ENCODE measurements at places on chromosomes 1 and 21.

GRCh38 chr1:54111624-54112023 is 41.2 kb downstream of the CDCP2 start:
- DNase-seq, result no peak

DNA sequence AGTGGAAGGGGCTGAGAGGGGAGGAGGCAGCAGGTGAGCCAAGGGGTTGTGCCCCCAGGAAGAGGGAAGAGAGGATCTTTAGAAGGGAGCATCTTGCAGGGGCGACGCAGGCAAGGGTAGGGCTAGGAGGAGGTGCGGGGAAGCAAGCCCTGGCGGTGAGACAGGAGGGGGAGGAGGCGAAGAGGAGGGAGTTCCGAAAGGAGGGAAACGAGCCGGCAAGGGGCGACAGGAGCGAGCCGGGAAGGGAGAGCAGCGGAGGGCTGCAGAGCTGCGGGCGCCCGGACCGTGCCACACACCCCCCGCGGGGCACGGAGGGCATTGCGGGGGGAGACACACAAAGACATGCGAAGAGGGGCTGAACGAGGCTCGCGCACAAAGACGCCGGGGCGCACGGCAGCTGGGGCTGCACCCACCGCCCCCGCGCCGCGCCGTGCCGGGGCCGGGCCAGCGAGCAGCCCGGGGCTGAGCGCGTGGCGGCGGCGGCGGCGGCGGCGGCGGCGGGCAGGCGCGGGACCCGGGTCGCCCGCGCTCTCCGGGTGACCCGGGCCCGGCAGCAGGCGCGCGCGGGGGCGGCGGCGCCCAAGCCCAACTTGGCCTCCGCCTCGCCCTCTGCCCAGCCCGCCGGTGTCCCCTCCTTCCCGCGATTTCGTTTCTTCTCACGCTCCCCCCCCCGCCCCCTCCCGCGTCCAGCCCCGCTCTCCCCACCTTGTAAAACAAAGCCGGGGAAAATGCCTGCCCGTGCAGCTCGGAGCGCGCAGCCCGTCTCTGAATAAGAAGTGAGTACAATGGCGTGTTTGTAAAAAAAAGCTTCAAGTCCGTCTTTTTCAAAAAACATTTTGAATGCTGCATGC is at the start of gene KCNK2:
TSS of gene KCNK2 (plus strand) at position 206 of the 851 bp plus-strand sequence. CDS start 649 bp downstream, outside the sequence.
- DNase-seq, result no peak

GRCh38 chr1:33273406-33273805 is 17.1 kb downstream of the ZNF362 start:
- DNase-seq, result no peak

- no peak for DNase-seq
These were observed 762.5 kb upstream of the TPTE start for GRCh38 chr21:9758888-9759287.

DNA sequence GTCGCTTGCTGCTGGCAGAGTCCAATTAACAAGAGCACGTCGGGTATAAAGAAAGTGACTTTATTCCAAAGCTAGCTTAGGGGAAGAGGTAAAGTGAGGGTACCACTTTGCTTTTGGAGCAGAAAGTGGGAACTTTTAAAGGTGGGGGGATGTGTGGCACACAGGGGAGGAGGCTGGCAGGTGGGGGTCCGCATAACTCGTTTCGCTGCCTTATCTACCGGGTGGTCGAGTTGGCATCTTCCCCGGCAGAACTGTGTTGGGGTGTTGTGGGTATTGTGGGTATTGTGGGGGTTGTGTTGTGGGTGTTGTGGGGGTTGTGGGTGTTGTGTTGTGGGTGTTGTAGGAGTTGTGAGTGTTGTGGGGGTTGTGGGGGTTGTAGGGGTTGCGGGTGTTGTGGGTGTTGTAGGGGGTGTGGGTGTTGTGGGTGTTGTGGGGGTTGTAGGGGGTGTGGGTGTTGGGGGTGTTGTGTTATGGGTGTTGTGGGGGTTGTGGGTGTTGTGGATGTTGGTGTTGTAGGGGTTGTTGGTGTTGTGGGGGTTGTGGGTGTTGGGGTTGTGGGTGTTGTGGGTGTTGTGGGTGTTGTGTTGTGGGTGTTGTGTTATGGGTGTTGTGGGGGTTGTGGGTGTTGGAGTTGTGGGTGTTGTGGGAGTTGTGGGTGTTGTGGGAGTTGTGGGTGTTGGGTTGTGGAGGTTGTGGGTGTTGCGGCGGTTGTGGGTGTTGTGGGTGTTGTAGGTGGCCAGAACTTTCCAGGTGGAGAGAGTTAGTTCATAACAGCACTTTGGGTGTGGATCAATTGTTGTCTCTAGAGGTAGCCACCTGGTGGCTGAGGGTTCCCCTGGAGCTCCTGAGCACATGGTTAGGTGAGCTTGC is 52.7 kb downstream of the AGPAT3 start:
- DNase-seq, result no peak

DNA sequence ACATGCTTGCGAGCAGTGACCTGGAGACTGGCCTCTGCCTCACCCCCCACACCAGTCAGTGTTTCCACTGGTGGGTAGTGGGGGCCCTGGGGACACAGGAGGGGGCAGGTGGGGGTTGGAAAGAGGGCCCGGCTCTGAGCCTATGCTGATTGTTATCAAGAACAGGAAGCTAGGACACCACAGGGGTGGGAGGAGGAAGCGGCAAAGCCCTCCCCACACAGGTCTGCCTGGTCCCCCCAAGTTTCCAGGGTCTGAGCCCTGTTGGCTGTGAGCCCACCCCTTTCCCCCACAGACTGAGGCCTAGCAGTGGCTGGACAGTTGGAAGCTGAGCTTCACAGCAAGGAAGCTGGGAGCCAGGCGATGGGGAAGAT is 1.6 kb upstream of the PTPN7 start:
- no peak for DNase-seq

Data from fibroblast of gingiva (primary cell).